CD4-positive, alpha-beta T cell (primary cell): ENCODE measurements at places on chromosomes 2 and 18.
A peak's percentile ranks its signal among the peaks of the same experiment; 100 is the strongest.

GRCh38 chr2:140491876-140492275 lies 1638.9 kb downstream of the LRP1B start:
- DNase-seq = no peak

- peak; percentile 19 for DNase-seq
Measured at GRCh38 chr2:221571551-221572218, 419 bp downstream of the EPHA4 start.

GRCh38 chr2:207819021-207819797 lies 49.5 kb upstream of the FZD5 start:
- DNase-seq = no peak

- peak; percentile 90 for DNase-seq
Measured at GRCh38 chr2:172555522-172556283, at the start of gene PDK1. Gene PDK1 (plus strand): TSS chr2:172556090. CDS start chr2:172556151, 61 bp downstream.

DNA sequence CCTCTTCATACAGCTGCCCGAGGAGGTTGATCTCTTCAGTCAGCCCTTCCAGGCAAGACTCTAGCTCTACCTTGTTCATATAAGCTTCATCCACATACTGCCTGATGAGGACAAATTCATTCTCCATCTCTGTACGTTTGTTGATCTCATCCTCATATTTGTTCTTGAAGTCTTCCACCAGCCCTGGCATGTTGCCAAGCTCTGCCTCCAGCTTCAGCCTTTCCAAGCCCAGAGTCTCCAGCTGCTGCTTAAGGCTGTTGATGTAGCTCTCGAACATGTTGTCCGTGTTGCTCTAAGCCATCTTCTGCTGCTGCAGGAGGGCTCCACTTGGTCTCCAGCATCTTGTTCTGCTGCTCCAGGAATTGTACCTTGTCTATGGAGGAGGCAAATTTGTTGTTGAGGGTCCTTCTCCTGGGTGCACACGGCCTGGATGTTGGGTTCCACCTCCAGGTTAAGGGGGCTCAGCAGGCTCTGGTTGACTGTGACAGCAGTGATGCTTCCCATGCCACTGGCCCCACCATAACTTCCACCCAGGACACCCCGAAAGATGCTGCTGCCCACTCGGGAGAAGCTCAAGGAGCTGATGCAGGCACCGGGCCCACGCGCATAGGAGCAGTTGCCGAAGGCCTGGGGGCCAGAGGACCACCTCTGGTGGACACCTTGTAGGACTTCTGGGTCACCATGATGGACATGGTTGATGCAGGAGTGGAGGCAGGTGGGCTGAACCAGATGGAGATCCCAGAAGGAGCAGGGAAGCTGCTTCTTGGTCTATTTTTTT lies 30.3 kb downstream of the ICA1L start:
- no peak for DNase-seq

DNA sequence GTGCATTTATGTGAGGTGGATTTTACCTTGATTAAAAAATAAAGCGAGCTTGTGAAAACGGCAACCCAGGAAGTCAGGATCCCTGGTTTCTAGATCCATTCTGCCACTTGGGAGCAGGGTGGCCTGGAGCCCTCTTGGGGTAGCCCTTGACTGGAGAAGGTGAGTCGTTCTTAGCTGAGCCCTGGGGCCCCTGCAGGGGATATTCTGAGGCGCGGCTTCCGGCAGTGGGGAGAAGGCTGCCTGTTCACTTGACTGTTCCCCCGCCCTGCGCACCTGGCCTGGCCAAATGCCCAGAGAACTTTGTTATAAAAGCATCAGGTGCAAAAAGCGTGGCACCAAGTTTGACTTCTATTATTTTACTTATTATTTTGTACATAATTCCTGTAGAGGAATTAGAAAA lies 221.9 kb downstream of the DYSF start:
- DNase-seq = no peak

DNA sequence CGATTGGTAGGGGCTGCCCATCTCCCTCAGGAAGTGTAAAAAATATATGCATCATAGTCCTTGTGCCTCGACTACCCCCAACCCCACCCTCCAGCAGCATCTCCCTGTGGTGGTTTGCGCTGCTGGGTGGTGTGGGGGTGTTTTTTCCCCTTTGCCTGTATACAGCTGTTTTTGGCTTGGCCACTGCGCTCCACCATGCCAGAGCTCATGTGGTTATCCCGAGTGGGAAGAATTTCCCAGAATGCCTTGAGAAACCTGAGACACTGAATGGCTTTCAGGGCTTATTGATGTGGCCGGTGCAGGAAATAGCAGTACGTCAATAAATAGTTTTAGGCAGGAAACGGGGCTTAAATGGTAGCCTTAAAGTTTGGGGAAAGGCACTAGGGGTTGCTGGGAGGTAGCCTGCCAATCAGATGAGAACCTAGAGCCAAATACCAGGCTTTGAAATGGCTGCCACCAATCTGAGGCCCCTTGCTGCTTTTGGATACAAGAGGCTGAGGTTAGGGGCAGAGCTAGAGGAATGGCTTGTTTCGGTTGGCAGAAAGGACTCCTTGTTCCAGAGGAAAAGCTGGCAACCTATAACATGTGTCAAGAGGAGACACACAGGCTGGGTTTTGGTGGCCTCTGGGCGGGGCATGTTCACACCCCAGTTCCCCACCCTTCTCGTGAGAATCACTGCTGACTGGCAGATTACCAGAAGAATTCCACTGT lies 144.1 kb downstream of the SMAD7 start:
- peak; percentile 3 for DNase-seq

GRCh38 chr18:33603454-33603853 lies 25.4 kb downstream of the ASXL3 start:
- DNase-seq = no peak

DNA sequence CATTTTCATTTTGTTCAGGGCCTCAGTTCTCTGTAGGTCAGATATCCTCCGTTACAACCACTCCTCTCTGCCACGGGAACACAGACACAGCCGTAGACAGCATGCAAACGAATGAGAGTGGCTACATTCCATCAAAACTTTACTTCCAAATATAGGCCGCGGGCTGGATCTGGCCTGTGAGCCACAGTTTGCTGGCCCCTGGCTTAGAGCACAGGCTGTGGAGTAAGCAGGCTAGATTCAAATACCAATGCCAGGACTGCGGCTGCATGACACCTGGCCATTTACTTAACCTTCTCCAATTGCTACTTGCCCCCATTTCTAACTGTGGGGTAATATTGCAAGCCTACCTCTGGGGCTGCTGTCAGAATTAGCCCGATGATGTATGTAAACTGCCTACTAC lies 325.8 kb upstream of the POU3F3 start:
- no peak for DNase-seq

DNA sequence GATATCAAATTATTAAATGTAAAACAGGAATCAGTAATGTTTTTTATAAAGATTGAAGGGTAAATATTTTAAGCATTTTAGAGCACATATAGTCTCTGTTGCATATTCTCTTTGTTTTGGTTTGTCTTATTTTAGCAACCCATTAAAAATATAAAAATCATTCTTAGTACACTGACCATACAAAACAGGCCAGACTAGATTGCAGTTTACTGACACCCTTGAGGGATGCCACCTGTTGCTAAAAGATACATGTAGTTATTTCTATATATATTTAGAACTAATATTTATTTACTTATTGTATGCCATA lies 44.7 kb upstream of the SULT1C3 start:
- no peak for DNase-seq

GRCh38 chr18:35917043-35917442 lies 55.4 kb upstream of the RMP24 start:
- DNase-seq = no peak

- no peak for DNase-seq
Measured at GRCh38 chr18:50093366-50094064, 101.4 kb downstream of the MYO5B start.

DNA sequence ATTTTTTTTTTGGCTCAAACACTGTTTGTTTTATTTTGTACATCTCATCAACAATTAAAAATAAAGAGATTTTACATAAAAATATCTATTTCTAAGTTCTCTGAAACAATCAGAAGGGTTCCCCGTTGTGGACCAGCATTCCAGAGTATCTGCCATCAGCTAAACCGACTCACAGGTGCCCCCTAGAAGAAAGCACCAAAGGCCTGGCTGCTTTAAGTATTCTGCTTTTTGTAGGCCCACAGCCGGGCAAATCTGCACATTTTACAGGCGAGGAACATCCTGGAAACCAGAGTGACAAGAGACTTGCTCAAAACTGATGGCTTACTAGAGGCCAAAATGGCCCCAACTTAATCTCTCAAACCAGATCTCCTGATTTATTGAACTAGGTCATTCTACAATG lies 82.2 kb upstream of the SETBP1 start:
- DNase-seq = no peak

DNA sequence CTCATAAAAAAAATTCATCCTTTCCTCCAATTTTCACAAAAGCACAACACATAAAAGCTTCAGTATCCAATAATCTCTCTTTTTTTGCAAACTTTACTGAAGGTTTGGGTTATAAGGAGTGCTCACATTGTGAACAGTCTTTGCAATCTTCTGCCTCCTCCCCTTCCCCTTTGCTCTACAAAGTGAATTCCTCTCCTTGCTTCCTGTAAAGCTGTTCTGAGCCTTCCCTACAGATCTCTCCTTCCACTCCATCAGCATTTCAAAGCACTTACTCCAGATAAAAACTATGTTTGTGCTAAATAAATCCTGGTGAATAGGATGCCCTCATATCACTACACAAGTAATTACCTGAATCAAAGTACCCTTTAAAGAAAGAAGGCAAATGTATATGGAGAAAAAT lies 4.6 kb upstream of the PDK1 start:
- no peak for DNase-seq

DNA sequence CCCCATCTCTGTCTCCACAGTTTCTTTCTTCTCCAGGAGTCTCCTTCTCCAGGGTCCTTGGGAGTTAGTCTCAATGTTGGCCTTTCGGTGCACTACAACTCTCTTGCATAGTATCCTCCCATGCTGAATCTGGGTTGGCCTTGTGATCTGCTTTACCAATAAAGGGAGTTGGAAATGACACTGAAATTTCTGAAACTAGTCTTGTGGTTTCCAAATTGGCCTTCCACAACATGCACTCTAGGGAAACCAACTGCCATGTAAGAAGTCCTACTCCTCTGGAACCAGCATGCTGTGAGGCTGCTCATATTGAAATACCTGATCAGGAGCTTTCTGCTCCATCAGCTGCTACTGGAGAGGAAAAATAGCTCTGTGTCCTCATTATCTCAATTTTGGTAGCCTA lies 9.9 kb upstream of the ABHD3 start:
- no peak for DNase-seq

GRCh38 chr2:188524519-188525113 lies 232.9 kb downstream of the GULP1 start:
- DNase-seq = peak; percentile 35

DNA sequence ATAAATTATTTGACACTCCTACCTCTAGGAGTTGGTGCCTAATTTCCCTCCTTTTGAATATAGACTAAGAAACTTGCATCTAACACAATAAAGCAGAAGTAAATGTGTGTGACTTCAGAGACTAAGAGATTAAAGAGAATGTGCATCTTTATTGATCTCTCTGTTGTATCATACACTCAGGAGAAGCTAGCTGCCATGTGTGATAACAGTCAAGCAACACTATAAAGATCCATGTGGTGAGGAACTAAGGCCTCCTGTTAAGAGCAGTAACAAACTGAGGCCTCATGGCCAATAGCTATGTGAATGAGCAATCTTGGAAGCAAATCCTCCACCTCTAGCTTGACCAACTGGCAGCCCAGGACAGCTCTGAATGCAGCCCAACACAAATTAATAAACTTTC lies 3.4 kb downstream of the FANCL start:
- no peak for DNase-seq

DNA sequence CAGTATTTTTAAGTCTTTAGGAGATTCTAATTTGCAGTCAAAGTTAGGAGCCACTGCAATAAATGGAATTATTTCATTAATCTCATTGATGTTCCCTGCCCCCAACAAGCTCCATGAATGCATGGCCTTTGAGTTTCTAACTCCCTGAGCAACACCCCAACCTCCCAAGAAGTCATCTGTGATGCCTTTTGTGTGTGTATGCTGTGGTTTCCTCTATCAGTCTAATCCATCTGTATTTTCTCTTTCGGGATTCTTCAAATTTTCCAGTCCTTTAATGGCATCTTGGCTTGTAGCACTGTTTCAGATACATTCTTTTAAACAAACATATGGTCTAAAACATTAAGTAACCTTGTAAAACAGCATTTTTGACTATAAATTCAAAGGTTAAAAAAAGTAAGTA lies 16.8 kb downstream of the SERPINB10 start:
- DNase-seq = no peak

DNA sequence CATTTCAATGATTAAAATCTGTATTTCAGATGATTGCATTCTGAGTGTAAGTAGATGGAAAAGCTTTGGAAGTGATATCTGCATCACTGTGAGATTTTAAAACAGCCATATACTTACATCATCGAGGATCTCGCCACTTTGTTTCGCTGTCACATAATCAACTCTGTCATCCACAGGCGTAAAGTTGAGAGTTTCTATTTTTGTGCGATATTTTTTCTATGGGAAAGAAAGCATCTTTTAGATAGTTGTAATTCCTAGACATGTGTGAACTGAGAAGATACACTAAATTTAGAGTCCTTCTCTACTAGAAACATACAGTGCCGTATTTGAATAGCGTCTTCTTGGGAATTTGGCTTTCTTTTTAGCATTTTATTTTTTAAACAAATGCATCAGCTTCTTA lies 158.8 kb downstream of the RIF1 start:
- DNase-seq = no peak

DNA sequence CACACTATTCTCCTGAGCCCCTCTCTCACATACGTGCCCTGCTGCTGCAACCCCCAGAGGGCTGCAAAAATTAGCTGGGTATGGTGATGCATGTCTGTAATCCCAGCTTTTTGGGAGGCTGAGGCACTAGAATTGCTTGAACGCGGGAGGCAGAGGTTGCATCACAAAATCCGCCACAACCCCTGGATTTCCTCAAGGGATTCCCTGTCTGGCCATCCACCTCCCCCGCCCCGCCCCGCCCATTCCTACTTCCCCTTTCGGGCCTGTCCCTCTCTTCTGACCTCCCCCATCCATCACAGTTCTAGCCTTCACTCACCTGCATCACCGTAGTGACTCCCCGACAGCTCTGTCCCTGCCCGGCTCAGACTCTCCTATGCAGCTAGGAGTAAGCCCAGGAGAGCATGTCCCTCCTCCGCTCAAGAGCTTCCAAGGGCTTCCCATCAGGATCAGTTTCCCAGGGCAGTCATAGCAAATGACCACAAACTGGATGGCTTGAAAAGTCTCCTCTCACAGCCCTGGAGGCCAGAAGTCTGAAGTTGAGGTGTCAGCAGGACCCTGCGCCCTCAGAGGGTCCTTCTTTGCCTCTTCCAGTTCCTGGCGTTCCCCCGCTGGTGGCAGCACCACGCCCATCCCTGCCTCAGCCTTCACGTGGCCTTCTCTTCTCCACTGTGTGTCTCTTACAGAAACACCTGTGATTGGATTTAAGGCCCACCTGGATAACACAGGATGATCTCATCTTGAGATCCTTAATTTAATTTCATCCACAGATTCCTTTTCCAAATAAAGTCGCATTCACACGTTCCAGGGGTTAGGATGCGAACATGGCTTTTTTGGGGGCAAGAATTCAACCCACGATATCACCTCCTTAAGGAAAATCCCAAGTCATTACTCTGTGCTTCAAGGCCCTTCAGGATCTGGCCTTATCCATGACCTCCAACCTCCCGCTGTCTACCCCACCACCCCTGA lies 58.5 kb downstream of the HS1BP3 start:
- peak; percentile 6 for DNase-seq

- DNase-seq = no peak
Measured at GRCh38 chr18:74029161-74029560, 118.5 kb downstream of the FBXO15 start.
